ENCODE measurements at places on chromosomes 13 and 19. TPM values are rescaled to one million over a fixed set of nuclear protein-coding genes. Genes with fewer than 3 reads are reported as not detected.

Gene PLPP2
- total RNA-seq: 11.1 TPM

Gene NCAN
- under 0.01 TPM for total RNA-seq

Gene CYP4F2
- not detected for total RNA-seq

Gene SIGLECL1
- not detected for total RNA-seq

Gene ACOD1
- total RNA-seq: under 0.01 TPM

Gene ZNF468
- 19.4 TPM for total RNA-seq

Gene FGF21
- total RNA-seq: not detected

Gene ZBTB32
- not detected for total RNA-seq

Gene VAV1
- total RNA-seq: not detected

Gene KASH5
- not detected for total RNA-seq

Gene TMC4
- total RNA-seq: 0.43 TPM

Gene VSTM2B
- not detected for total RNA-seq

Gene OR7C1
- not detected for total RNA-seq

Gene GNG8
- total RNA-seq: not detected

Gene KIR3DL1
- not detected for total RNA-seq

Gene CELF5
- total RNA-seq: not detected

Gene VN1R4
- total RNA-seq: not detected

Gene MRPS12
- total RNA-seq: 19.8 TPM

Gene JOSD2
- total RNA-seq: 49.2 TPM

Gene EPSTI1
- total RNA-seq: 2.4 TPM

Gene DAND5
- total RNA-seq: not detected

Gene EXOC3L2
- 0.16 TPM for total RNA-seq

Gene SPACA7
- not detected for total RNA-seq

Gene URAD
- not detected for total RNA-seq

Gene NRTN
- under 0.01 TPM for total RNA-seq

Gene THAP8
- total RNA-seq: 0.94 TPM

Gene ZNF577
- total RNA-seq: 7.6 TPM

Gene C19orf18
- total RNA-seq: 0.26 TPM

Gene ZSCAN22
- 2.9 TPM for total RNA-seq

Gene SLC5A5
- total RNA-seq: not detected

Gene COL5A3
- total RNA-seq: 1.7 TPM

Gene CCL25
- total RNA-seq: 0.16 TPM

Gene AP2S1
- 155 TPM for total RNA-seq

Gene ZFP30
- 10.9 TPM for total RNA-seq

Gene TMEM59L
- total RNA-seq: 5.0 TPM

Gene SSC5D
- 13.1 TPM for total RNA-seq

Gene HS6ST3
- under 0.01 TPM for total RNA-seq

Gene IGFL1
- not detected for total RNA-seq

Gene C19orf67
- not detected for total RNA-seq

Gene CLDN10
- total RNA-seq: not detected

Gene MAG
- not detected for total RNA-seq

Gene UBE2L5
- total RNA-seq: not detected

Gene RNASEH2B
- total RNA-seq: 38.5 TPM

Gene ALG5
- 44.3 TPM for total RNA-seq

Gene TNFAIP8L1
- 1.2 TPM for total RNA-seq

Gene PNMA8A
- 5.5 TPM for total RNA-seq

Gene ZMYM2
- total RNA-seq: 36.7 TPM

Gene NLRP11
- not detected for total RNA-seq

Gene PRODH2
- not detected for total RNA-seq

Gene CYP4F8
- total RNA-seq: under 0.01 TPM

Gene PLIN4
- total RNA-seq: 0.43 TPM

Gene C19orf33
- total RNA-seq: 8.8 TPM

Gene LGALS14
- not detected for total RNA-seq
